ENCODE measurements at places on chromosomes 13 and 19. TPM values are rescaled to one million over a fixed set of nuclear protein-coding genes. Genes with fewer than 3 reads are reported as not detected.

ZNF728 gene
- total RNA-seq = not detected

THSD1 gene
- total RNA-seq = 0.79 TPM

PABPC3 gene
- total RNA-seq = 0.22 TPM

ACP7 gene
- total RNA-seq = not detected

PRODH2 gene
- not detected for total RNA-seq

CYP4F22 gene
- total RNA-seq = not detected

Data from CD4-positive, CD25-positive, alpha-beta regulatory T cell (primary cell).